Left ventricle myocardium superior (tissue), 1 donor: ENCODE measurements at places on chromosomes 6 and 20.
A peak's percentile ranks its signal among the peaks of the same experiment; 100 is the strongest.

- no peak for DNase-seq
Measured at GRCh38 chr6:121855521-121855920, 420.1 kb downstream of the GJA1 start.

DNA sequence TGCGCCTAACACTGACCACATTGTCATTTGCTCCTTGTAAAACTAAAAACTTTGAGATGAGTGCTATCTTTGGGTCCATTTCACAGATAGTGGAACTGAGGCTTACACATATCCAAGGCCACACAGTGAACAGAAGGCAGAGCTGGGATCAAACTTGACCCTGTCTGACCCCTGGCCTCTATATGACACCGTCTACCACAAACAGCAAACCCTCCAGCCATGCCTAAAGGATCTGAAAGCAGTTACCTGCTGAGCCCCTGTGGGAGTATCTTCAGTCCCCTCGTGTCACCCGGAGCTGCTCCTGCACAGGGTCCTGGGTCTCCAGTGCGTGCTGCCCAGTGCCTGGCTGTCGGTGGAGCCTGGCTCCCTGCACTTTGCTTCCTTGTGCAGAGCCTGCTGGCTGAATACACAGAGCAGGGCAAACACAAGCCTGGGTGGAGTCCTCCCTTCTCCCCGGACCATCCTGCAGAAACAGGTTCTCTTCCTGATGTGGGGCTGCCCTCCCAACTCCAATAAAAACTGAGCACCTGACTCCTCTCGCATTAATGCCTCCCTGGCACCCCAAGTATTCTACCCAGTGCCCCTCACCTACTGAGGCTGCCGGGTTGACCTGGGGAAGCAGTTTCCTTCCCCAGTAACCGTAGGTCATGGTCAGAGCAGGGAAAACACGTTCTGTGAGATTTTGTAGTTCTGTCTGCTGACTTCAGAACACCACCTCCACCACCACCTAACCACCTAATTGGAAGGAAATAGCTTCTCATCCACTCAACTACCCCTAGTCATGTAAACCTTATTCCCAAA lies at the start of gene BCAS1:
TSS of gene BCAS1 (minus strand) at position 408 of the 801 bp plus-strand sequence. CDS start 11,876 bp downstream, outside the sequence.
- no peak for DNase-seq

GRCh38 chr6:83709748-83710050 lies 798 bp upstream of the SNAP91 start:
- no peak for DNase-seq

GRCh38 chr20:52708137-52708536 lies 264.0 kb upstream of the TSHZ2 start:
- DNase-seq, result no peak

DNA sequence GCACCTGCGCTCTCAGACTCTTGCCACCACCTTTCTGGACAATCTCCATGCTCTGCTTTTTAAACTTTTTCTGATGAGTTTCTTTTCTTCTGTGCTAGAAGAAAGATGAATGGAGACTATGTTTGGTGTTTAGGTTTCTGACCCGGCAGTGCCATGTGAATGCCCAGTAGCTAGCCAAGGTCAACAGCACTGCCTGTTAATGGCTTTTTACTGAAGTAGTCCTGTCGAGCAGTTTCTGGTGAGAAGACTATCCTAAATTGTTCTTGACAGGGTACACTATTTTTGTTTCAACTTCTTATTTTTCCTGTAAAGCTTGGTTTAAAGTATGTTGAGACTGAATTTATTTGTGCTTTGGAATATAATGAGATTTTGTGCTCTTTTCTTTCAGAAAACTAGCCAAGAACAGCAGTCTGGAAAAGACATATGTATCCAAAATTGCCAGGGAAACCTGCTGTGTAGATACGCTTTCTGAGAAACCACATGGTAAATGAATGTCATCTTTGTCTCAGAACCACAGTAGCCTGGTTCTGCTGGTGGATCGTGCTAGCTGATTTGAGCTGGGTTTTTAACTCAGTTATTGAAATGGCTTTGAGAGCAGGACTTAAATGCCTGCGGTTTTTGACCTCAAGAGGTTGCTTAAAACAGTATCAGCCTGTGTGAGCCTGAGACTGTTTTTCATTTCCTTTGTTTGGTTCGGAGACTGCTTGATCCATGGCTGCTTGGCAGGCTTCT lies 48.1 kb downstream of the KCNS1 start:
- DNase-seq, result no peak

DNA sequence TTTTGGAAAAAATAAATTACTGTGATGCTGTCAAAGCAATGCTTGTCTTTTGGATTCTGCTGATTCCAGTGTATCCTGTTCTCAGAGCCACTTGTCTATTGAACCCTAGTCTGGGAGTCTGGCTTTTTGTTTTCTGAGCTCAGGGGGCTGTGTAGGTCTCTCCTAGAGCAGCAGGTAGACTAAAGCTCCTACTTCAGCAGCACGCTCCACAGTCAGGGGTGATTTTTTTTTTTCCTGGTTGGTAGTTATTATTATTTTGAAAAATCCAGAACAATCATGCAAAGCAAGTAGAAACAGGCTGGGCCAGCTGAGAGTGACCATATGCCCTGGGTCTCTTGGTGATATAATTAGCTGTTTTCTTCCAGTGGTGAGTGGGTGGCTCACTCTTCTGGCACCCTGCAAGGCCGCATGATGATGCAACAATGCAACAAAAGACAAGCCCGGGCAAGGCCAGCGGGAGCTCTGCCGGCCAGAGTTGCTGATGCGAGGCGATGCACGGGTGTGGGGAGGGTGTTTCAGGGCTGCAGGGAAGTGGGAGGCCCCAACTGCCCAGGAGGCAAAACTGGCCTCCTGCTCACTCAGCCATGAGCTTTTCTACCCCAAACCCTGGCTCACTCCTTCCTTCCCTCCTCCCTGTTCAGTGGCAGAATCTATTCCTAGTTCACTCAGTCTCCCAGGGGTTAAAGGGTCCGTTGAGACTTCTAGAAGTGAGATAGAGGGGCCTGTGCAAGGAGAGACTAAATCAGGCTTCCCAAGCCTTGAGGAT lies 11.5 kb upstream of the CDKN1A start:
- peak; percentile 84 for DNase-seq

- DNase-seq, result no peak
Measured at GRCh38 chr20:23157734-23158133, 71.6 kb upstream of the CD93 start.

- no peak for DNase-seq
Measured at GRCh38 chr20:43243672-43244269, 54.1 kb upstream of the PTPRT start.

DNA sequence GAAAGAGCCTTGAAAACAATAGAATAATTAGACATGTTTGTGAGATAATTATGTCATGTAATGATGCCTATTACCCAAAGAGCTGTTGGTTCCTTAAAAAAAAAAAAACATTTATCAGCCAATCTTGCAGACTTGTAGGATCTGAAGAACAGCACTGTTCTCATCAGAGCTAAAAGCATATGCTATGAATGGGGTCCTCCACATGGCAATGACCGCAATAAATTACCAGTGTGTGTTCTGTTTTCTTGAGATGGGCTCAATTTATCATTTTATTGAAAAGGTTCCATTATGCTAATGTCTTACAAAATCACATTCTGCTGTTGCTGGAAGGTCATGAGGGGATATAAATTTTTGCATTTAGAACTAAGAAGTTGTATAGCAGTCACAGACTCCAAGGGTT lies 484.7 kb downstream of the PRKN start:
- no peak for DNase-seq

DNA sequence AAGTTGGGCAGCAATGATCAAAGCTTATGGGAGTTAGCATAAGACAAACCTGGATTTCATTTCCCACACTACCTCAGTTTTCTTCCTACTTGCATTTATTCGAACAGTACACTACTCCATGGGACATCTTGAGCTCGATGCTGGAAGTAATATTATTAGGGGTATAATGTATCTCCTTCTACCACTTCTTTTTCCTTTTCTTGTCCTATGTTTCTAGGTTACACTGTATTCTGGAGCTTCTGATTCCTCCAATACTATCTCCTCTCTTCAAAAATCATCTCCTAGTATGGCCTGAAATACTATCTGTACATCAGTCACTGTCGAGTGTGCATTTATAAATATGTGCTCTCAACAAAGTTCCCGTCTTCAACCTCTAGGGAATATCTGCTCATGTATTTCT lies 124.4 kb downstream of the MAP7 start:
- no peak for DNase-seq

DNA sequence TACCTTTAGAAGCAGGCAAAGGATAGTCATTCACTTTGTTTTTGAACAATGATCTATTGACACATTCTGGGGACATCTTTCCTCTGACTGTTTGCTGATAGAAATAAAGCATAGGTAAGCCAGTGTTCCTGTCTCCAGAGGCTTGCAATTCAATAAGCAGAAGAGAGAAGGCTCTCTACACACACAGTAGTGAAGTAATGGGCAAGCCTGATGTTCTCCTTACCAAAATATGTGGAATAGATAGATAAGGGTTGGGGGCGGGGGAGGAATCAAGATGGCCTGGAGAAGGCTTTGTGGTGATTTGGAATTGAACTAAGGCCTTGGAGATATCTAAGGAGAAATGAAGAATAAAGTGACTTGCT lies 27.3 kb downstream of the PAQR8 start:
- DNase-seq, result no peak

GRCh38 chr6:166763606-166764472 lies 136.8 kb upstream of the RPS6KA2 start:
- no peak for DNase-seq

GRCh38 chr20:38905375-38905774 lies 20.8 kb upstream of the FAM83D start:
- DNase-seq, result no peak

- DNase-seq, result no peak
Measured at GRCh38 chr20:19603376-19603750, 154.7 kb upstream of the RIN2 start.

- DNase-seq, result peak; percentile 83
Measured at GRCh38 chr20:59583428-59584277, 20.7 kb upstream of the PHACTR3 start.

DNA sequence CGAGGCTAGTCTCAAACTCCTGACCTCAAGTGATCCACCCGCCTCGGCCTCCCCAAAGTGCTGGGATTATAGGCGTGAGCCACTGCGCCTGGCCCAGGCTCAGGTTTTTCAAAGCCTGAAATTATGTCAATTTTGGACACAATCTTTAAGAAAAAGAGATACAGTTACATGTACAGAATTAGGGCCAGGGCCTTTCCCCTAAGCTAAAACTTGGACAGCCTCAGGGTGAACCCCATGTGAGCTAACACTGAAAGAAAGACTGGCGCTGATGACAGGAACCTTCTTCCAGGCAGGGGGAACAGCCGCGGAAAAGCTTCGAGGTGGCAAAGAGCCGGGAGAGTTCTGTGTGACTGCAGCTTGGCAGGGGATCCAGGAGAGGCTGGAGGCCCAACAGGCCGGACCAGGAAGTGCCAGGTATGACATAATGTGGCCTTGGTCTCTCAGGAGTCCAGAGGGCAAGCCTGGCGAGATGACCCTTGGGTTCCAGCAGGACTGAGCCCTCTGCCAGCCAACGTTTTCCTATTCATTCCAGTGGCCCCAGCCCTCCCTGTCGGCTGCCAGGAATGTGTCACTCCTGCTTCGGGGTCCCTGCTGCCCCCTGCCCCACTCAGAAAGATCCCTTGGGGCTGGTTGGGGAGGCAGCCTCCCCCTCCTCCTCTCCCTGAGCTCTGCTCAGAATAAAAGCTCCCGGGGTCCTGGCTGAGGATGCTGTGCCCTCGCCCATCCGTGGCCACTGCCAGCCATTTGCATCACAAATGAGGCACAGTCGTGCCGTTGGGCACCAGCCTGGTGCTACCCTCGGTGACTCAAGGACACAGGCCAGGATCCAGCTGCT lies 37.3 kb downstream of the RBM38 start:
- peak; percentile 25 for DNase-seq
